Activated CD8-positive, alpha-beta memory T cell treated with anti-CD3 and anti-CD28 coated beads, Interleukin-2, amount 10 ng/mL, durations not matched to agents 7 days and 5 days (primary cell): ENCODE measurements at places on chromosomes 13 and 19.

GRCh38 chr19:52258426-52258825, 11.0 kb upstream of the ZNF766 start:
- no peak for DNase-seq

DNA sequence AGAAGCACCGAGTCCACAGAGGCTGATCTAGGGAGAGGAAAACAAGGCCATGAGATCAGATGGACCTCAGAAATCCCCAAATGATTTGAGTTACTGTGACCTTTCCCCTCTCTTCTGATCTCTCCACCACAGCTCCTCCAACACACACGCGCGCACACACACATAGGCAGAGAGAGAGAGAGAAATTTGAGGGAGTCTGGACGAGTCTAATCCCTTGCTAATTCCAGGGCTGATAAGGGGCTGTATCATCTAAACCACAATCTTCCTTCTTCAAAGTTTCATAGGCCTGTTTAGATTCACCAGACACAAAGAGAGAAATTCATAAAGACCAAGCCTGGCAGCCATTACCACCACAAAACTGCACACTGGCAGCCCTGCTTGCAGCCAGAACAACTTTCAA, 8.6 kb downstream of the ZFP82 start:
- DNase-seq: no peak

GRCh38 chr19:35291259-35291658, 702 bp upstream of the MAG start:
- DNase-seq: no peak

DNA sequence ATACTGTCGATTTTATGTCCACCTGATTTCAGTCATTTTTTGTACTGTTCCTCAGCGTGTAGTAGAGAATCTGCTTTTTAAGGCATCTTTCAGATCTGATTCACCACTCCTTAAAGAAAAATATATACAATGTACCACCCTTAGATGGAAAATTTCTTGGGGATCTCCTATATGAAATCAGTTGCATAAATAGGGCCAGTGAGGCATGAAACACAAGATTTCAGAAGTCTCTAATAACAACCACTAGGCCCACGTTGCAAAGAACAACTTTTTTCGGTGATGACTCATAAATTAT, 1.4 kb downstream of the USP12 start:
- DNase-seq: no peak

DNA sequence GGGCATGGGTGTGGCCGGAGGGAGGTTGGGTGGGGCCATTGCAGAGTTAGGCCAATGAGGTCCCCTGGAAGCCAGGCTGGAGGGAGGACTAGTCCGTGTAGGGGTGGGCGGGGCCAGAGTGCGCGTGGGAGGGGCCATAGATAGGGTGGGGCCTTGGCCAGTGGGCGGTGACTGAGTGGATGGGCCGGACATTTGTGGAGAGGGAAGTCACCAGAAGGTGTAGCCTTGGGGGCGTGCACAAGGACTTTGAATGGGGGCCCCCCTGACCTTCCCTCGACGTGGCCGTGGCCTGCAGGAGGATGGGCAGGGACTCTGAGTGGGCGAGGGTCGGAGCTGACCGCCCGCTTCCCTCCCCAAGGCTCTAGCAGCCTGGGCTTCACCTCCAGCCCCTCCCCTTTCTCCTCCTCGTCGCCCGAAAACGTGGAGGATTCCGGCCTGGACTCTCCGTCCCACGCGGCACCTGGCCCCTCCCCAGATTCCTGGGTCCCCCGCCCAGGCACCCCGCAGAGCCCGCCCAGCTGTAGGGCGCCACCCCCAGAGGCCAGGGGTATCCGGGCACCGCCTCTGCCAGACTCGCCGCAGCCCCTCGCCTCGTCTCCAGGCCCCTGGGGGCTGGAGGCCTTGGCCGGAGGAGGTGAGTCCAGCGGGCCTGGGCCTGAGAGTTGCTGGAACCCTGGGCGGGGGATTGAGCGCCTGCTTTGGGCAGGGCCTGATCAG, 16.5 kb upstream of the B3GNT3 start:
- peak; percentile 69 for DNase-seq

GRCh38 chr13:89401264-89401675, 1730.1 kb downstream of the SLITRK5 start:
- DNase-seq: no peak

GRCh38 chr13:35179494-35179893, 237.4 kb downstream of the NBEA start:
- DNase-seq: no peak
